ENCODE measurements at places on chromosomes 6 and 20.

GRCh38 chr6:81895511-81896185 lies 143.2 kb upstream of the TENT5A start:
- DNase-seq = no peak

DNA sequence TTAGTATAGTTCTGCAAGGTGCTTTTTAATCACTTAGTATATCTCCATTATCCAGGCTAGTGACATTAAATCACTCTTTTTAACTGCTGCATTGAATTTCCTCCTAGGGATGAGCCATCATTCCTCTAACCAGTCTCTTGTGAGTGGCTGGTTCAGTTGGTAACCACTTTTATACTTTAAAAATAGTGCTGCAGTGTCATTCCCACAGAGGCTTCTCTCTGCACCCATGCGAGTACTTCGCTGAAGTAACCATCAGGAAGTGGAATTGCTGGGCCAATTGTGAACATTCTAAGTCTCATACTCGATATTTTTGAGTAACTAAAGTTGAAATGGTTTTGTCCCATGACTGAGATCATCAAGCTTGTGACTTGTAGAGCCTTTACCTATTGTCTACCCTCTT lies 2.1 kb downstream of the BTN3A2 start:
- DNase-seq = no peak

GRCh38 chr6:53020005-53020744 lies 25.1 kb upstream of the GSTA4 start:
- no peak for DNase-seq

GRCh38 chr6:80094017-80094416 lies 12.5 kb upstream of the BCKDHB start:
- DNase-seq = peak; percentile 13

DNA sequence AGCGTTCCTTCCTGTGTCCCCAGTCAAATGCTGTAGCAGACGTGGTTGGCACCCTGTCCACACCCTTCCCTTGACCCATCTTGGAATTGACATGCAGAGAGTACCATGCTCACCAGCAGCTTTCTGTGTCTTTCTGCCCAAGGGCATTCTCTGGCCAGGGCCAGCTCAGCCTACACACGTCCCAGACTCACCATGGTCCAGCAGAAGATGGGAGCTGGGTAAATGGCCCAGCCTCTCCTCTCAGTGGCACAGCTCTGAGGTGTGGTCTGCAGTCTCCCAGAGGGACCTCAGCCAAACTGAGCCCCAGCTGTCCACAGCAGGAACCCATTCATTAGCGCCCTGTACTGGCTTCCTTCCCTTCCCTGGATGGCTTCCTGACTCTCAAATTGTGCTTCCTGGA lies 31.1 kb upstream of the BLCAP start:
- DNase-seq = no peak

- no peak for DNase-seq
These were observed 21.7 kb upstream of the MMS22L start for GRCh38 chr6:97304701-97305100.

- no peak for DNase-seq
These were observed 28.6 kb upstream of the OLIG3 start for GRCh38 chr6:137522831-137523230.

DNA sequence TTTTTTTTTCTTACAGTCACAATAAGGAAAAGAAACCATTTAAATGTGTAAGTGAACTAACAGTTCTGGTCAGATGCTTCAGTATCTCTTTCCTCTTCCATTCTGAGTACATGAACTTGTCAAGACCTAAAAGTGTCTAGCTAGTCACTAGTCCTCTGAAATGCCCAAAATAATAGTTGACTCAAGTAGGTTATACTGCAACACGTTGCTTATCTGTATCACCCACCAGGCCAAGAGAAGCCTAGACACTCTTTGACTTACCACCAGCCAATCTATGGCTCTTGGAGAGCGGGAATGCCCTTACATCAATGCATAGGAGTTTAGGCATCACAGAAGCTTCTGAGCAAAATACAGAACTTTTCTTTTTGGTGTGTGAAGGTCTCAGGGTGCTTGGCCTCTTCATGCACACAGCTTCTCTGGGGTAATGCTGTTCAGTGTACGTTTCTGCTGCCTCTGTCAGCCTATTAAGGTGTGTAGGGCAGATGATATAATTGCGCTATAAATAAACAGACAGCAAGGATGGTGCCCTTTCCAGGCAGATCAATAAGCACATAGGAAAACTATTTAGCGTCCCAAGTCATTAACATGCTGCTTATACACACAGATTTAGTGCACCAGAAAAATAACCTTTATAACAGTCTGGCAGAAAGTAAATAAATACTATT lies 7.8 kb upstream of the GFOD1 start:
- no peak for DNase-seq

DNA sequence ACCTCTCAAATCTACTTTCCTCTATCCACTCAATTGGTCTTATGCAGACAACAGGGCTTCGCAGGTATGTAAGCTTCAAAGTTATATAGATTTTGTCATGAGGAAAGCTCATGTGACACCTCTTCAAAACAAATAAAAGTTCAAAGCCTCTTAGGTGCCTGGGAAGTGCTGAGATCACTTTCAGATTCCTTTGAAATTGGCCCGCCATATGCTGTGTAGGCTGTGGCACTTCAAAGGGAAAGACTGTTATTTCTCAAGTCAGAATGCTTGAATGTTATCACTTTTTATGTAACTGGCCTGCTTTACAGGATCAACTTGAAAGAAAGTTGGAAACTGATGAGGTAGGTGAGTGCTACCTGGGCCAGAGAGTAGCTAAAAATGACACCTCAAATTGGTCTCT lies 67.1 kb upstream of the GFRAL start:
- DNase-seq = no peak

GRCh38 chr6:15533379-15534026 lies 129.3 kb downstream of the DTNBP1 start:
- no peak for DNase-seq

Measured in NCI-H345 (cell line).